Activated naive CD8-positive, alpha-beta T cell treated with anti-CD3 and anti-CD28 coated beads for 36 hours (primary cell): ENCODE measurements at places on chromosomes 4 and X.

- DNase-seq: no peak
Measured at GRCh38 chr4:187304133-187304532, 580.5 kb upstream of the FAT1 start.

DNA sequence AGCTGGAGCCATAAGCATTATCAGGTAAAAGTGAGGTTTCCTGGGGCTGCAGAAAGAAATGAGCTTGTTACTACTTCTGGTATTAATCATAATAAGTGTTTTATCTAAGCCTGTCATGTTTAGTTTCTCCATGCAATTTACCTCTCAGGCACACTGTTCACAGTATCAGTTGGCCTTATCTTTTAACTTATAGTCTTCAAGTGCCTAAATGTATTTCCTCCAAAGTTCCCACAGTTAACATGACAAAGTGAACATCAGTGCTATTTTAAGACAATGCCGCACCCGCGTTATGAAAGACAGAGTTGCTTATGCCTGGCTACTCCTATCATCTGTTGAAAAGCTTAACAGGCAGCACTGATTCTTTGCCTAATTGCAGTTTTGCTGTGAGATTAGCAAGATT lies 408.7 kb upstream of the FAM241A start:
- DNase-seq: no peak

DNA sequence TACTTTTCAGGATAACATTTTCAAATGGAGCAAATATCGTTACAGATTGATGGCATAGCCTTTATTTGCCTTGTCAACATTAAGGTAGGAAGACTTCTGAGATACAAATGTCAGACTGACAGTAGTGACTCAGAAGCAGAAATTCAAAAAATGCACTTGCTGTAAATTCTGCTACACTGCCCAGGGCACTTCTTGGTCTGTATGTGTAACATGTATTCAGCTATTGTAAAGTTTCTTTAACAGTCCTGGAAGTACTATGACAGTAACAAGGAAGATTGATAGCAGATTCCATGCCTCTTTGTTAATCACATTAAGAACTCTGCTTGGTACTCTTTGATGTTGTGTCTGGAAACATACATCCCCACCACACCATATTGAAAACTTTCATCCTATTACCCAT lies 69.6 kb upstream of the PCDH18 start:
- DNase-seq: no peak

- DNase-seq: no peak
Measured at GRCh38 chrX:50707955-50708699, 105.9 kb downstream of the SHROOM4 start.

DNA sequence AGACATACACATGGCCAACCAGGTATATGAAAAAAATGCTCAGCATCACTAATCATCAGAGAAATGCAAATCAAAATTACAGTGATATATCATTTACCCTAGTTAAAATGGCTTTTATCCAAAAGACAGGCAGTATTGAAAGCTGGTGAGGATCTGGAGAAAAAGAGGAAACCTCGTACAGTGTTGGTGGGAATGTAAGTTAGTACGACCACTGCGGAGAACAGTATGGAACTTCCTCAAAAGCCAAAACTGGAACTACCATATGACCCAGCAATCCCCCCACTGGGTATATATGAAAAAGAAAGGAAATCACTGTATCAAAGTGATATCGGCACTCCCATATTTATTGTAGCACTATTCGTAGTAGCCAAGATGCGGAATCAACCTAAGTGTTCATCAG lies 23.4 kb downstream of the ABHD18 start:
- no peak for DNase-seq

DNA sequence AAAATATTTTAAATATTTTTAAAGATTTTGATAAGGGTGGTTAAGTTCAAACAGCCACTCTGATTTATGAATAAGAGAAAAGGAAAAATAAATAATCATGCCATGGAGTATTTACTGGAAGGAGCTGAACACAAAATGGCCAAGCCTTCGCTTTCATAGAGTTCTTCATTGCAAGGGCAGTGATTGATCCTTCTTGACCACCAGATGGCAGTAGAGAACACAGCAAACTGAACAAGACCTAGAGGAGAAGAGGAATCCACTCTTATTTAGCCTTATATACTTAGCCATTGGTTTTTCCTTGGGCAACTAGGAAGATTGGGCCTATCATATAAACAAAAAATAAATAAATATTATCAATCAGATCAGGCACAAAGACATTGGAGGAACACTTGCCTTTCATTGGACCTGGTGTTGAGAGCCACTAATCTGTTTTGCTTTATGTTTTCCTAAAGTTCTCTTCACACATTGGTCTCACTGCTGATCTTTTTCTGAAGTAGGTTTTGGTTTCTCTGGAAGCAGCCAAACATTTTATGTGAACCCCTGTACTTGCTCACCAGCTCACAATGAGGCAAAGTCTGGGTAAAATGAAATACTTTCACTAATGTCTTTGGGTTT lies 58.1 kb upstream of the PARM1 start:
- DNase-seq: no peak

GRCh38 chr4:77697860-77698590 lies 92.4 kb downstream of the CXCL13 start:
- DNase-seq: no peak

DNA sequence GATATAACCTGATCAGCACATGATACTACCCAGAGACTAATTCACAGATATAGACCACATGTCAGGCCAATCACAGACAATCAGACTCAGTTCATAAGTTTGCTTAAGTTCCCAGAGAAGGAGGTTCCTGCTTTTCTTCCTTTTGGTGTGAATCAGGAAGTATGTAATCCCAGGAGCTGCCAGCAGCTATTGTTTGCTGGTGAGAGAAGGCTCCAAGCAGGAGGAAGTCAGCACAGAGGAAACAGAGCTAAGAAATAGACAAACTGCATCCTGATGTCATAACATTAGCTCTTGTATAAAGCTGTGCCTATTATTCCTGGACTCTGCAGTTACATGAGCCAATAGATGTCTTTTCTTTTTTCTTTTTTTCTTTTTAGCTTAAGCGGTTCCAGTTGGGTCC lies 50.9 kb downstream of the UCHL1 start:
- no peak for DNase-seq

DNA sequence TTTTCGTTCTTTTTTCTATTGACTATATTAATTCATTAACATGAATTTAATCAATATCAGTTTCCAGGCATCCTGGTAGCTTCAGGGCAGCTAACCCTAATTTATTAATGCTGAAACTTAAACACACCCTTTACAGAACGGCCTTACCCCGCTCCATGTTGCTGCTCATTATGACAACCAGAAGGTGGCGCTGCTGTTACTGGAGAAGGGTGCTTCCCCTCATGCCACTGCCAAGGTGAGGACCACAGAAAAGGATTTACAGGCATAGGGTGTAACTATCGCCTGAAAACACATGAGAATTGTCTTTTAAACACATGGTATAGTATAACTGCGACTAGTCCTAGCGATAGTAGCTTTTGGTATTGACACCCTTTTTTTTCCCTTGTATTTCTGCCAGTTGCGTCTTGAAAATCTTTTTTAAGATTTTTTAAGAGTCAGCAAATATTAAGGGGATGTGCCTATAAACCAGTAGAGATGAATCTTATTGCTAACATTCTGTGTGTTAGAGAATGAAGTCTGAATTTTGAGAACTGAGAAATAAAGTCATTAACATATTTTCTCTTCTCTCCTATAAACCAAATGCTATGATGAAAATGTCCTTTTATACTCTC lies 229.0 kb downstream of the ANK2 start:
- DNase-seq: peak; percentile 65

DNA sequence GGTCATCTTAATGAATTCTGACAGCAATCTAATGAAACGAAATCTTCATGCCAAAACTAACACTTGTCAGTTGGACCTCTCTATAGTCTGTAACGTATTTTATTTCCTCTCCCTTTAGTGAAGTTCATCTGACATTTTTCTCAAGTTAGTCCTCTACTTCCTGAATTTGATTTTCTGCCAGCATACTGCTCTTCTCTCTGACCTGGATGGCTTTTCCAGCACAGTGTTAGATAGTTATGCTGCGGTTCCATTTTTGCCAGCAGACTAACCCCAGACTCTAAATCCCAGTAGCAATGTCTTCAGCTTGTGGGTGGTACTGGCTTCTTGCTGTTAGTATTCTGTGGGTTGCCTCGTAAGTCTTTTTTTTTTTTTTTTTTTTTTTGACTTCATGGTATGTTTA lies 146.7 kb upstream of the VEGFC start:
- no peak for DNase-seq

DNA sequence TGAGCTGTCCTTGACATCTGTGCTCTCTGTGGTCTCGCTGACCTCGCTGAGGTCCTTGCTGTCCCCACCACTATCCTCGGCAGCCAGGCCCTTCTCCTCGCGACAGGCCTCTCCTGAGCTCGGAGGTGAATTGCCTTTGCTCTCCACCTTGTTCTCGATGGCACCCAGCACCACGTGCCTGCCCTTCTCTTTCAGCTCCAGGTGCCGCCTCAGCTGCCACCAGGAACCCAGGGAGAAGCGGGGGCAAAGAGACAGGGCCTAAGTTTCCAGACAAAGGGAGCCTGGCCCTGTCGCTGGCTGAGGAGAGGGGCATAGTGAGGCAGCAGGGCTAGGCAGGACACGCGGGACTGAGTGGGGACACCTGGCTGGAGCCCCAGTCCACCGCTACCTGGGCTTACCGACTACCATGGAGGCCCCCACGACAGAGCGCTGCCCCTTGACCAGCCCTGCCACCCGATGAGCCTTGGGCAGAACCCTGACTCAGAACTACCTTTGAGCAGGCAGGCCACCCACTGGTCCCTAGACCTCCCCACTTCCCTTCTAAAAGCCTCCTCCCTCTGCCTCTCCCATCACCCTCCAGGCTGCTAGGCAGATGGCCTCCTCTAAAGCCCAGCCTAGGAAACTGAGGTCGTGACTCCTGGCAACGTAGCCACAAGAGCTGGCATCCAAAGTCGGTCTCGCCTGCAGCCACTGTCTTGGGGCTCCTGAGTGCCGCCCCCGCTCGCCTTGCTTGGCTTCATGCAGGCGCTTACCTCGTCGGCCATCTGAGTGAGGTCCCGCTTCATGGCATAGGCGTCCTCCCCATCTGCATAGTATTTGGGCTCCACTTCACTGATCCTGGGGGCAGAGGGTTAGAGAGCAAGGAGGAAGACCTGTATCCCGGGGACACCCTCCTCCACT lies 4.2 kb upstream of the ARHGAP4 start:
- no peak for DNase-seq

- DNase-seq: no peak
Measured at GRCh38 chrX:124117325-124117724, 155.8 kb downstream of the STAG2 start.

- DNase-seq: no peak
Measured at GRCh38 chrX:101530944-101531343, 19.4 kb upstream of the ARMCX1 start.

- no peak for DNase-seq
Measured at GRCh38 chrX:150581093-150581775, 12.8 kb downstream of the MTM1 start.

GRCh38 chrX:2696698-2697215 lies 5.7 kb downstream of the CD99 start:
- peak; percentile 61 for DNase-seq

GRCh38 chr4:167885071-167885470 lies 207.3 kb upstream of the ANXA10 start:
- no peak for DNase-seq

- DNase-seq: no peak
Measured at GRCh38 chrX:1124531-1124930, 87.9 kb downstream of the CRLF2 start.

DNA sequence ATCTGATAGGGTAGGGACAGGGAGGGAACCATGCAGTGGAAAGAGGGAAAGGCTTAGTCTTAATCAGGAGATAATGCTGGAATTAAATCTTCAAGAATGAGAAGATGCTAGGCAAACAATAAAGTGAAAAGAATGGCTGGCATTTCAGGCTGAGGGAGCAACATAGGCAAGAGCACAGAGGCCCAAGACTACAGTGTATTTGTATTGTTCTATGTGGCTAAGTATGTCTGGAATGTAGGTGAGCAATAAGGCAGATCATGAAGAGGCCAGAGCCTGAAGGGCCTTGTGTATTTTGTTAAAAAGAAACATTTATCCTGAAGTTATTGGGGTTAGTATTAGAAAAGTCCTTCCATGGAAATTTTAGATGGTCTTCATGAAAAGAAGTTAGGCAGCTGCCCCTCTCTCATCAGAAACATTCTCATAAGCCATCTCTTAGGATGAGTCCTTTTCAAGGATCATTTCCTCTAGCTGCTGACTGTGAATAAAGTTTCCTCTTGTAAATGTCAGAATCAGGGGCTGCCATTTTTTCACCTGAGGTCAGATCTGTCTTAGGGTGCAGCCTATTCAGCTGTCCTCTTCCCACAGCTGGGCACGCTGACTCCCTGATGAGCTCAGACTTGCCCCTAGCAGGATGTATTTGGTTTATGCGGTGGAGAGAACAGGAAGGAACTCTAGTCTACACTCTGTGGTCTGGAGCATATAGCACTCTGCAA lies 46.3 kb downstream of the ATP10D start:
- peak; percentile 53 for DNase-seq

DNA sequence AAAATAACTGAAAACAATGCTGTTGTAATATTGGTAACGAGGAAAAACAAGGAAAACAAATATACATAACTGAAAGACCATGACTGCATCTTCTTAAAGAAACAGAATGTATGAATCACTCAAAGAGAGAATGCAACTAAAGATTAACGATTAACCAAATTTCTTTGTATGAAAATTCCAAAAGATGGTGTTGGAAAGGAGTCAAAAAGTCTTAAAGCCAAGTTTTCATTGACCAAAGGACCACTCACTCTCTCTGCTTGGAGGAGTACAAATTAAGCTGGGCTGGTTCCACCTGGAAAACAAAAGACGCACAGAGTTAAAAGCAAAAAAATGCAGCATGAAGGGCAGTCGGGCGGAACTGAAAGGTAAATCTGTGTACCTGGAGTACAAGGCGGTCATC lies 1.8 kb downstream of the DCAF12L1 start:
- no peak for DNase-seq

DNA sequence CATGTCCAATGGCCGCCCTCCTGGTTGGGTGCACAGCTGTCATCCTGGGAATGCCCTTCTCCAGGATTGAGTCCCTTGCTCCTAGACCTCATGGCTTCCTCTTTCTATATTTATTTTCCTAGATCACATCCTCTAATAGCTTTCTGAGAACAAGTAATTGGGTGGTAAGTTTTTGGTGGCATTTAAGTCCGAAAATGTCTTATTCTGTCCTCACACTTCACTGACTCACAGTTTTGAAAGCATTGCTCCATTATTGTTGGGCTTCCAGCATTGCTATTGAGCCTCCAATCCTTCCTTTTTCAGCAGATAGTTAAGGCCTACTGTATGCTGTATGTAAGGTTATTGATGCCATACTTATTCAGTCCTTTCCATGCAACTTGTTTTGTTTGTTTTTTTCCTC lies 25.9 kb downstream of the PGM2 start:
- no peak for DNase-seq

DNA sequence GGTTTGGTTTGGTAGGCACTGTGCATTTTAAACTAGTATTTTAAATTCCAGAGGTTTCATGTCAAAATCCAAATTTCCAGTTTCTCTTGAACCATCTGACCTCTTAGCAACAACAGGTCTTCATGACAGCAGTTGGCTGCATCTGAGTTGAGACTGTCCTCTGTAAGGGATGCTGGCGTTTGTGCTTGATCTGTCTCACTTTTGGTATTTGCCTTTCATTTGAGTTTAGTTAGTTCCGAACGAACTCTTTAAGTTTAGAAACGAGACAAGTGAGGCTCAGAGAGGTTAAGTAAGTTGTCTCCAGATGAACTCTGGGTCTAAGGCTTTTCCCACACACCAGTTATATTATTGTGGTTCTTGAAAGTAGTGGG lies 29.1 kb downstream of the SPARCL1 start:
- no peak for DNase-seq

GRCh38 chrX:116526010-116526409 lies 63.2 kb upstream of the CT83 start:
- DNase-seq: no peak

- DNase-seq: no peak
Measured at GRCh38 chr4:14419516-14419915, 582.8 kb upstream of the CPEB2 start.

GRCh38 chr4:54929459-54929858 lies 195.9 kb downstream of the KDR start:
- no peak for DNase-seq
